ENCODE measurements at places on chromosomes 16 and 17.
A peak's percentile ranks its signal among the peaks of the same experiment; 100 is the strongest.

DNA sequence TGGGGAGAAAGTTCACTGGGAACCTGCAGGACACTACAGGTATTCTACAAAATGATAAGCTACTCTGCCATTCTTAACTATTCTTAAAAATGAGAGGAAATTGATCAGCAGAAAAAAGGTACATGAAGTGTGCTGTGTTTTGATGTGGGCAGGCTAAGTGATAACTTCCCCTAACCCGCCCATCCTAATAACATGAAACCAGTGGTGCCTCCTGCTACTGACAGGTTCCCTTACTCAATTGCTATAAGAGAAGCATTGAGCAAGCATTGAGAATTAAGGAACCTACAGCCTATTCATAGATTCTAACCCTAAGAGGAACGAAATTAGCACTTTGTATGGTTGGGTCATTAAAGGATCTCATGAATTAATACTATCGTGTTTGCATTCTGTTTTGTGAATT lies 18.9 kb downstream of the XYLT1 start:
- DNase-seq = no peak

DNA sequence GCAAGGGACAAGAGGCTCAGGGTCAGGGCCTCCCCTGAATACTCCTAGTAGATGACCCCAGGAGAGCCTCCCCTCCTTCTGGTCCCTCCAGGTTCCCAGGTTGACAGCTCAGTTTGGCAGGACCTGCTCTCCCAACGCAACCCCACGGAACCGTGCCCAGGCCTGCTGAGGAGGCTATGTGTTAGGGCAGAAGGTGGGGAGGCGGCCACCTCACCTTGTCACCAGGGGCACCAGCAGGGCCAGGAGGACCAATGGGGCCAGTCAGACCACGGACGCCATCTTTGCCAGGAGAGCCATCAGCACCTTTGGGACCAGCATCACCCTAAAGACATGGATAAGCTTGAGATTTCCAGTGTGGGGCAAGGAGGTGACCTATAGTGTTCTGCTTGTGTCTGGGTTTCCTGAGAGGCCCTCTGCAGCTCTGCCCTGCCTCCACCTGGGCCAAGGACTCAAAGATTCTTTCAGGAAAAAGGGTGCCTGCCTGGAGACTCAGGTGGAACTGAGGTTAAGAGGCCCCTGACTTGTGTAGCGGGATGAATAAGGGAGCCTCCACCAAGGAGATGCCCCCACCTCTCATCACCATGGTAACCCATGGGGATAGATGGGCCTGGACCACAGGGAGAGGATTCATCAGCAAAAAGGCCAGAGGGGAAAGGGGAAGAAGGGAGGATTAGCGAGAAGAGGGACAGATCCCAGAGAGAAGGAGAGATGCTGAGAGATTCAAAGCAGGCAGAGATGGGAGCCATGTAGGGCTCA lies 10.7 kb downstream of the COL1A1 start:
- peak; percentile 86 for DNase-seq

DNA sequence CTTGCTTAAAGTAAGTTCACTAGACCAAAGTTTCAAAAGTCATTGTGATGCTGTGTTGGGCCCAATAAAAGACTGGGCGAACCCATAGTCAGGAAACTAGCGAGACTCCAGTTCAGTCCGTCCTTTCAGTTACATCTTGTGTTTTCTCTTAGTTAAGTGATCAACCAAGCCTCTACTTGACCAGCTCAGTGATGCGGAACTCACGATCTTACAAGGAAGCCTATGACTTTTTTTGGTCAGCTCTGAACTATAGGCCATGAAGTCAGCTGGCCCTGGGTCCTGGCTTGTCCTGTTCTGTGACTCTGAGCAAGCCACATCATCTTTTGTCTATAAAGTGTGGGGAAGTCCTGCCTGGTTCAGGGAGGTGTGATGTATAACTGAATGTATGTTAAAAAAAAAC lies 21.7 kb upstream of the WSCD1 start:
- no peak for DNase-seq

GRCh38 chr16:50293994-50294855 lies 27.9 kb downstream of the ADCY7 start:
- DNase-seq = no peak

DNA sequence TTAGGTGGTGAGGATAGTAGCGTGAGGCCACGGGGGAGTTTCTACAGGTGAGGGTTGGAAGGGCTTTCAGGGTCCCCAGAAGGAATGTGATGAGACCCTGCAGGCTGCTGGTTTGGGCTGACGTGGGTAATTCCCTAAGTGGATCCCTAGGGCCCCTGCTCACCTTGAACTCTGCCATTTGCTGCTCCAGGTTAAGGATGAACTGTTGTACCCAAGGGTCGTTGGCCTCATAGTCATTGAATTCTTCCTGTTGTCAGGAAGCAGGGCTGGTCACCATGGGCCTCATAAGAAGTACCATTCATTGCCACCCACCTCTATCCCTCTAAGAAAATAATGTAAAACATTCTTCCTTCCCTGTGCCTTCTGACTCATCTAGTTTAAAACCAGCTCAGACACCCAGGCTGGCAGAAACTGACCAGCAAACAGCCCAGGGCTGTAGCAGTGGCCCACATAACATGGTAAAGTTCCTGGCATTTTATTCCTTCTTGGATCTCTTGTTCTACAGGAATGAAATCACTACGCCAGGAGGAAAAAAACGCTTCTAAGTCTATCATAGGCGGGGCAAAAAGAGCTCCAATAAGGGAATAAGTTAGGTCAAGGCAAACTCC lies 27.6 kb downstream of the FCSK start:
- no peak for DNase-seq

DNA sequence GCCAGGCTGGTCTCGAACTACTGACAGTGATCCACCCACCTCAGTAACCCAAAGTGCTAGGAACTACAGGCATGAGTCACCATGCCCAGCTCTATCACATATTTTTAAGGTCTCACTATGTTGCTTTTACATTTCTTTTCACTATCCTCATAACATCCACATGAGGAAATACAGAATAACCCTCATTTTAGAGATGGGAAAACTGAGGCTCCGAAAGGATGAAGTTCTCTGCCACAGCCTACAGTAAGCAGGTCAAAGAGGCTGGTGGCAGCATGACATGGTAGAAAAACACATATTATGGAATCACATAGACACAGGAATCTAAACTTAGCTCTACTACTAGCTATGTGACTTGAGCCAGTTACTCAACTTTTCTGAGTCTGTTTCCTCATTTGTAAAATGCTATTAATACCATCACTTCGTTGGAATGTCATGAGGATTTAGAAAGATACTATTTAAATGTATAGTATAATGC lies 32.2 kb downstream of the APPBP2 start:
- no peak for DNase-seq

DNA sequence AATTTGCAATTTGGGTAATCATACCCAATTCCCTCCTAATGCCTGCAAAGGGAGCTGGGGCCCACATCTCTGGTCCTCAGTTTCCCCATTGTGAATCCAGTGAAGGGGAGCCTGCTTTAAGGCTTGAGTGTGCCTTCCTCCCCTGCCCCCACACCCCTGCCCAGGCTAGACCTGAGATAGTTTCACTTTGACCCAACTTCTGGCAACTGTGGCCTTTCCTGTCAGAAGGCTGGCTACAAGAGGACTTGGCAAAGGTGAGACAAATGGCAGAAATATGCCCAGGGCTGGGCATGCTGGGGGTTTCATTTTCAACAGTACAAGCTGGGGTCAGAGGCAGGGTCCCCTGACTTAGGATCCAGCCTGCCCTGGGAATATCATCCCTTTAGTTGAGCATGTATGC lies 10.0 kb downstream of the SOCS1 start:
- no peak for DNase-seq

DNA sequence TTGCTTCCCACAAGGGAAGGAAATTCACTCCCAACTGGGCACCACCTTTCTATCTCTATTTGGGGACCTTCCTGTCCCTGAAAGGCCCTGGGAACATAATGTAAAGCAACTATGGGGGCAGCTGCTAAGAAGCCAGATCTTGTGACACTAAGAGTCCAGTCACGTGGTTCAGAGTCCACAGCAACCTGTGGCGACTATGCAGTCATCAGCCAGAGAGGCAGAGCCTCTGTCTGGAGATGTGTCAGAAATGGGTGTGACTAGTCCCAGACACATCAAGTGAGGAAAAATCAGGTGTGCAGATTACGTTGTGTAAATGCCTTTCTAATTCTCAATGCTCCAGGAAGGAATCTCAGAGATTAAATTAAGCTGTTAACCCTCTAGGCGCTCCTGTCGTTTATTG lies 26.6 kb upstream of the SKAP1 start:
- no peak for DNase-seq

DNA sequence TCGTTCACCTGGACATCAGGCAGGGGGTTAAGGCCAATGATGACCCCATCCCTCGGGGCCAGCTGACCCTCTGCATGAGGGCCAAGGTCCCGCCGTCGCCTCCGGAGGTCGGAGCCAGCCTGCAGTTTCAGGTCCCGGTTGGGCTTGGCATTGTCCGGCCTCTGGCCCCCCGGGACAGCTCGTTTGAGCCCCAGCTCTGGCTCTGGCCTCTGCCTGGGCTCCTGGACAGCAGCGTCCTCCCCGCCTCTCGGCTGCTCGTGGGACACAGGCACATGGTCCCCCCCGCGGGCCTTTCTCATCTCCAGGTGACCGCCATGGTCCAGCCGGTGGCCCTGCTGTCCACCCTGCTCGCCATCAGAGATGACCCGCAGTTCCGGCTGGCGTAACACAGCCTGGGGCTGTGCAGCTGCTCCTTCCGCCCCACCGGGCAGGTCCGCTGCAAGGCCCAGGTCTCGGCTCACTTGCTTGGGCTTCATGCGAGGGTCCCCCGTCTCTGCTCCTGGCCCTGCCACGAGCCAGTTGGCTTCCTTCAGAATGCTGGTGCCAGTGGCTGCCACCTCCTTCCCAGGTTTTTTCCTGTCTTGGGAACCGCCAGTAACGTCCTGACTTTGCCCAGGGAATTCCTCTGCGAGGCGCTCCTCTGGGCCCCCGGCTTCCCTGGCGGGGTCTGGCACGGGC lies 6.7 kb downstream of the NDUFAF8 start:
- no peak for DNase-seq

GRCh38 chr16:53458635-53459034 lies 24.4 kb downstream of the RBL2 start:
- DNase-seq = no peak

GRCh38 chr16:3953728-3954410 lies 73.4 kb upstream of the CREBBP start:
- DNase-seq = peak; percentile 39

GRCh38 chr17:44345454-44346026 lies 438 bp downstream of the GRN start:
- DNase-seq = peak; percentile 73

DNA sequence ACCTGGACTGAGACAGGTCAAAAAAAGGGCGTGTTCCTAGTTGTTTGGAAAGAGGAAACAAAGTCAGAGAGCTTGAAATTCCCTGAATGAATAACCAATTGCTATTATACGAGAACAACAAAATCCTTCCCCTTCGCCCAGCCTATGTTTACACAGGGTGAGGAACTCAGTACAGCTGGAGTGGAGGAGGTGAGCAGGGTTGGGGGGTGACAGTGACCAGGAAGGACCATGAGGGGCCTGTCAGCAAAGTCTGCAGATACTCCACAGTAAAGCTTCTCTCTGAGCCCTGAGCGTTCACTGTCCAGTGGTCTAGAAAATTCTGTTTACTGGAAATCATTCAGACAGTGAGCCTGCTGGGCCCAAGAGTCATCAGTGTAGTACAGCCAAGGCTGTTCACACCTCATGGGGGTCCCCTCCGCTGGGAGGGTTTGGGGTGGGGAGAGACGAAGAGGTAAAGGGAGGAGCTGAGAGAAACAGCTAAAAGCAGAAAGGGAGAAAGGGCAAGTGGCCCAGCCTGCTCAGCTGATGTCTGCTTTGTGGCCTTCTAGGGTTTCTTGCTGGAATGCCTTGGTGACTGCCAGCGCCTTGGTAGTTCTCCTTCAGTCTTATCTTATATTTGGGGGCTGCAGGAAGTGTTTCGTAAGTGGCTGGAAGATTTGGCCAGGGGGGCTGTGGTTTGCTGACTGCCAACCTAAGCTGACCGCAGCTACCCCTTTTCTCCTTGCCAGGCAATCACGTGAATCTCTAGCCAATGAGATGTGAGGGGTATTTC lies 5.7 kb downstream of the DUSP3 start:
- no peak for DNase-seq

DNA sequence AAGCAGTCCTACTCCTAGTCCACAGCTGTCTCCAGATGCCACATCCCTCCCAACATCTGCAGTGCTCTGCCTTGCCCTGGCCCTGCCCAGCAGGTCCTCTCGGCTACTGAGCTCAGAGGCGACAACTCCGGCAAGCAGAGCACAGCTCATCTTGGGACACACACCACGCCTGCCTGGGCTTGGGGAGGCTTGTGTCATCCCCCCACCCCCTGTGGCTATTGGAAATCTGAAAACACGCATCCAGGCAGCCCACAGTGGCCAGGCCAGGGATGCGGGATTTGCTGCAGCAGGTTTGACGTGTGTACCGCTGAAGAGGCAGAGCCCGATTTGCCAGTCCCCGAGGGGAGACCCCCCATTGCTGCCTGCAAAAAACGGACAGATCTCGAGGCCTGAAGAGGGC lies 25.4 kb downstream of the MXRA7 start:
- DNase-seq = no peak

DNA sequence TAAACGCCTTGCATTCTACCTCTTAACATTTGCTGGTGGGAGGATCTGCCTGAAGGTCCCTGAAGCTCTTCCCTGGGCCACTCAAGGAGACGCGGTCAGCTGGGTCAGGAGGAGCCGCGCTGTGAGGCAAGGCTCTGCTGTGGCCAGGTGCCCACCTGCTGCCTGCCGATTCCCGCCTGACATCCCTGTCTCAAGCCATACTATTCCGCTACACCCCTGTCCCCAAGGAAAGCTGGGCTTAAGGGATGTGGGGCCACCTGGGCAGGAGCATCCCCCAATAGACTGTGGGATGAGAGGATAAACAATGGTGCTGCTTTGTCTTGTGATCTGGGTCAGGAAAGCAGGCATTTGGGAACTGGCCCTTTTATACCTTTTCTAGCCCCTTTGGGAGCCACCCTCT lies 5.1 kb downstream of the TPPP3 start:
- DNase-seq = no peak

DNA sequence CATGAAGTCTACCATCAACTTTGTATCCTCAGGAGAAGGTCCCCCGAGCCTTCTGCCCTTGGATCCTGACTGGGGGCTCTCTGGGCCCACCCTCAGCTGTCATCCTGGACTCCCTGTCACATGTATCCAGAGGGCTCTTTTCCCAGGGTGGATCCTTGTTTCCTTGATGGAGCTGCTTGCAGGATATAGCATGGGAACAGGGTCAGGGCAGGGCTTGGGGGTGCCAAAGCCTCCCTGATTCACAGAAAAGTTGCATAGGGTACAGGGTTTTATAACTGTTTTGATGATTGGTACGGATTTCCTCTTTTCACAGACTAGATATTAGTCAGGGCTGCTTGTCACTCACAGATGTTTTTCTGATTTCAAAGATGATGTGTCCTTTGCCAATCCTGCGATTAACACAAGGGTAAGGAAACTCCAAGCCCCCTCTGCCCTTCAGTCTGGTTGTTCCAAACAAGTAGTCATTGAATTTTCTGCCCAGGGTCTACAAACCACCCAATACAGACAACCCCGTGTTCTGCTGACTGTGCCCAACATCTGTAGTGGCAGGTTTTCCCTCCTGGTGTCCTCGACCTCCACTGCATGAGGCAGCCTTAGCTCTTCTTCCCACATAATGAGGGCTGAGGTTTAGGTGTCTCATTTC lies 20.6 kb upstream of the SLC35G3 start:
- no peak for DNase-seq

- peak; percentile 60 for DNase-seq
Measured at GRCh38 chr17:2406903-2407790, 6.3 kb upstream of the MNT start.

- peak; percentile 81 for DNase-seq
Measured at GRCh38 chr16:1054660-1055556, 17.6 kb upstream of the SSTR5 start.
